Activated CD4-positive, CD25-positive, alpha-beta regulatory T cell treated with anti-CD3 and anti-CD28 coated beads, Interleukin-2, amount 50 U/mL, for 24 hours (primary cell): ENCODE measurements at places on chromosomes 16 and 17.

- ATAC-seq, result no peak
Observed at GRCh38 chr16:76964464-76965154, 226.4 kb upstream of the MON1B start.

DNA sequence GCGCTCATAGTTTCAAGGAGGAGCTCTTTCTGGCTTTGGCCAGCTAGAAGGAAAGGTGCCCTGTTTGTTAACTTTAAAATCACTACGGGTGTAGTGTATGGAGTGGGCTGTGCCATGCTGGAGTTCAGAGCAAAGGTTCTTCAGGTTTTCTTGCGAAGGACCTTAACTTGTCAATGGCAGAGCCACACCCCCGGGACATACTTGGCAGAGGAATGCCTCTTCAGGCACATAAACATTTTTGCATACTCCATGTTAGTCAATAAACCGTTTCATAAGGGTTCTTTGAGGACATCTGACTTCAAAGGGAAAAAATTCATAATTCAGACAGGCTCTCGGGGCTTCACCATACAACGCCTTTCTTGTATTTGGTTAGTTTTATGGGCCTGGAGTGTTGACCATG is 113.0 kb upstream of the PLCG2 start:
- no peak for ATAC-seq

- no peak for ATAC-seq
Observed at GRCh38 chr17:65895969-65896368, 296.0 kb downstream of the CEP112 start.

DNA sequence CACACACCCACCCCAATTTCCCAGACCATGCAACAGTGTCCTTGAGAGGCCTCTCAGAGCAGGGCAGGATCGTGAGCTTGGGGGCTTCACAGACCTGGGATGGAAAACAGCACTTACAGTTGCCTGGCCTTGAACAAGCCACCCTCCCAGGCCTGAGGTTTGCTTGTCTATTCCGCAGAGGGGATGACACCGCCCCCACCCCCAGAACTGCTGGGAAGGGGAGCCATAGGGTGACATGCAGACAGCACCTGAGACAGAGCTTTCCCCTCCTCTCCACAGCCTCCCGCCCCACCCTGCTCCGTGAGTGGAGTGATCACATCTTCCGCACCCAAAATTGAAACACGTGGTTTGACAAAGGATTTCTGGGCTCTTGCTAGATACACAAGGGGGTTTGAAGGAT is 131.5 kb upstream of the TNRC6C start:
- ATAC-seq, result no peak

DNA sequence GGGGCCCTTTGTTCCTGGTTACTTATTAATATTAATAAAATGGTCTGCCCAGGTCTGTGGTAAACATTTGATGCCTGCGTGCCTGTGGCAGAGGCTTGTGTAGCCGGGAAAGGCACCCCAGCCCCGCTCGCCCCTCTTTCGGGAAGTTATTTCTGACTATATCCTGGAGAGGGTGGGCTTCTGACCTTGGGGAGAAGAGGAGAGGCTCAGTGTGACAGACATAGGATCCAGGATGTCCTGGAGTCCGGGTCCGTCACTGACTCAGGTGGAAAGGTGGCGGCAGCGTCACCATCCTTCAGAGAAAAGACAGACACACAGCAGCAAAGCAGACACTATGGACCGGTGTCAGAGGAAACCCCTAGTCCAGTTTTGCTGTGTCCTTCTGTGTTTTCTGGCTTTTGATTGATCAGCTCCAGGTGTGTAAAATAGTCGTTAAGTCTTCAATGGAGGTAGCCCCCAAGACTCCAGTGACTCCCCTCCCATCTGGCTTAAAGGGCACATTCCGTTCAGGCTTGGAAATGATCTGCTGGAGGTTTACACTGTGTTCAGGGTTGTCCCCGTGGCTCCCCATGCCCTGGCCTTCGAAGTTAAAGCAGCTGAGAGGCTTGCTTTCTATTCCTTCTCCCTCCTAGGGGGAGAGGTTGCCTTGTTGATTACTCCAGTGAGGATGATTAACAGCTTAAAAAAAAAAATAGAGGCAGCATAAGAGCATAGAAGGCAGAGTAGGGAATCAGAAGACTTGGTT is 81.6 kb downstream of the CCDC182 start:
- no peak for ATAC-seq

DNA sequence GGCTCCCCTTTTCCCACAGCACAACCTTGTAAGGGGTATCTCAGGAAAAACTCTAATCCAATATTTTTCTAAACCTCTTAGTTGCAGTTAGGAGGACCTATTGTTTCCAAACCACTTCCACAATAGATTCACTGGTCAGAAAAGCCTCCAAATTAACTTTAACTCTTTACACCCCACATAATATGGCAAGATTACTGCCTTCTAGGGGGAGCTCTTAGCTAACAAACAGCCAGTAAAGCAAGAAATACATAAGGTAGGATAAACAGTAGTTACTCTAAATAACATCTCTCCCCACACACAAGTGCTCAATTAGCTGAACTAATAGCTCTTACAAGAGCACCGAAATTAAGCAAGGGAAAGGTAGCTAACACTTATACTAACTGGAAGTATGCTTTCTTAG is 192.1 kb upstream of the KIF2B start:
- ATAC-seq, result no peak

- ATAC-seq, result peak; percentile 97
Observed at GRCh38 chr17:7627250-7628121, at the start of gene SAT2. Gene SAT2, minus strand, starts transcription at chr17:7627821. Its CDS starts 186 bp downstream, at chr17:7627635.

GRCh38 chr16:66574531-66574930 is 4.7 kb upstream of the CMTM2 start:
- ATAC-seq, result no peak

GRCh38 chr17:2542456-2542855 is 30.8 kb upstream of the METTL16 start:
- ATAC-seq, result no peak

DNA sequence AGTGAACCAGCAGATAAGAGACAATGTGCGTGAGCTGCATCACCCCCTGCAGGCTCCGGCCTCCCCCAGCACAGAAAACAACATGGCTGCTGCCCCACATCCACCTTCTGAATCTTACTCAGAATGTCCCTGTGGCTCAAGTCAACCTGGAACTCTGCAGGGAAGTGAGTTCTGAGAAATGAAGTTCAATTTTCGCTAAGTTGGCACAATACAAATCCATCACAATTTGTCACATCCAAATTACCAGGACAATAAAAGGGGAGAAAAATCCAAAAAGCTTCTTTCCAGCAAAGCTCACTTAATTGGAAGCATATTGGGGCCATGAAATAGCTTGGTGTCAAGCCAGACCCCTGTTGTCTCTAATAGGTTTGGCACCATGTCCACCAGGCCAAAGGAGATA is 38.1 kb downstream of the CLEC19A start:
- ATAC-seq, result no peak
